ENCODE measurements at places on chromosomes 3 and 15.

- DNase-seq: no peak
These were observed 2.9 kb downstream of the TPM1 start for GRCh38 chr15:63045465-63045840.

GRCh38 chr15:88747111-88747510, 56.1 kb upstream of the ACAN start:
- DNase-seq: no peak

- DNase-seq: no peak
These were observed 26.2 kb upstream of the ARL8B start for GRCh38 chr3:5095886-5096285.

DNA sequence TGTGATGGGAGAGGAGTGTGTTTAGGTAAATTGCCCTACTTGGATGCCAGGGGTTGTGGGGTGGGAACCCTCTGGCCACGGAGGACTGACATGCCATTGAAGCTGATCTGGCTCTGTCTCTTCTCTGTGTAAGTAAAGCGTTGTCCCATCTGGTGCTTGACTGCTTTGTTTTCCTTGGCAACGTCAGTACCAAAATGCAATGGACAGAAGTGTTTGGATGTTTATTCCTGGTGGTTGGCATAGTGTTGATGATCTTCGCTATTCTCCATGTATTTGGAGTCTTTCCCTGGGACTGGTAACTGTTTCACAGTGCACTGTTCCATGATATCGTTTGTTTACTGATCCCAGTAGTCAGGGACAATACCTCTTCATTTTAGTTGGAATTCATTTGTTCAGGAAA, 130.5 kb upstream of the MCTP2 start:
- DNase-seq: no peak

DNA sequence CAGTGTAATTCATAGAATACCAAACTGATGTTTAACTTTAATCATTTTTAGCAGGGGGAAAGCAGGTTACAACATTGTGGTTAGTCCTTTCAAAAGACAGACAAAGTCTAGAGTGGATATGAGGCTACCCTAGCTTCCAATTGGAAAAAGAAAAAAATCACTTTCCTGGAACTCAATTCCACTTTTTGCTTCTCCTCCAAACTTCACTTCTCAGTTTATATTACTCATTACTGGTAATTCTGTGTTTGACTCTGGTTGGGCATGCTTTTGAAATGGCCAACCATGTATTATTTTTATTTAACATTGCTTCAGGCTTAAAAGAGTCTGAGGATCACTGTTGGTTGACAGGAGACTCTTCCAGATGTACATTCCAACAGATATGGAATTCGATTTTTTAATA, 84.8 kb downstream of the RAP2B start:
- DNase-seq: peak; percentile 73

GRCh38 chr3:126618021-126618420, 36.9 kb downstream of the TXNRD3 start:
- no peak for DNase-seq

- no peak for DNase-seq
These were observed 20.3 kb downstream of the PDZRN3 start for GRCh38 chr3:73604451-73604850.

GRCh38 chr3:22366781-22367180, 615.8 kb upstream of the ZNF385D start:
- DNase-seq: no peak

DNA sequence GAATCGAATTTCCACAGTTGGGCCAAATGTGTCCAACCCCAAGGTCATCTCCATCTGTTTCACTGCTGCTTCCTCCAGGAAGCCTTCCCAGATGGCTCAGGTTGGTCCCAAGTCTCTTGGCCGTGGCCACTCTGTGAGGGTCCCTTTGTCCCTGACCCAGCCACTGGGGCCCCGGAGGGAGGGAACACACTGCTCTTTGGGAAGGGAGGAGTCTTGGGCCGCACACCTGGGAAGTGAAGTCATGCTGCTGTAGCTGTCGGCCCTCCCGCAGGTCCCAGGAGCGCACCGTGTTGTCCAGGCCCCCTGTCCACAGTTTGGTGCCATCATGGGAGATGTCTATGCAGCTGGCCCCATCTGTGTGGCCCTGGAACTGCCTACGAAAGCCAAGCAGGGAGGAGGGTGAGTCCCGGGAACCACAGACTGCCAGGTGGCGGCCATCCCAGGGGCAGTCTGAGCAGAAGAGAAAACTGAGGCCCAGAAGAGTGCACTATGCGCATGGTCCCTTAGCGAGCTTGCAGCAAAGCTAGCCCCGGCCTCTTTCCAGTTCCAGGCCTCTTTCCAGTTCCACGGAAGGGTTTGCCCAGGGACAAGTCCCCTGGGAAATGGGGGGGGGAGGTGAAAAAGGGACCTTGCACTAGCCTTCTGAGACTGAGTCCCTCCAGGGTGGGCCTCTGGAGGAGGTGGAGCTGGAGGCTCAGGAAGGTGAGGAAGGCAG, 44.6 kb downstream of the TLE3 start:
- no peak for DNase-seq

DNA sequence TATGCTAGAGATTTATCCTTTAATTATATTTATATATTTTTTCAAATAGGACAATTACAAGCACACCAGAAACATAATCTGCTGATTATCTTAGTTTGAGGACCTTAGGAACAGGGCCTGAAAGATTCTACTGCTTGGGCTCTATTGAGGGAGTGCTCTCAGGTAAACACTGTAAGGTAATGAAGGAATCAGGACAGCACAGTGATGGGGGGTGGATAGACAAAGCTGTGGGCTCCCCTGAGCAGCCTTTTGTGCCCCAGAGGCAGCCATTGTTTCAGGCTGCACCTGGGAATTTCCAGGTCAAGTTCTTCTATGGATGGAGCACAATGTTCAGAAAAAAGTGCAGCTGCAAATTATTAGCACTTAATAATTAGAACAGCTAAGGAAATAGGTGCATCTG, 848.0 kb upstream of the CADM2 start:
- DNase-seq: no peak

All from GM04503 (cell line).